CD4-positive, alpha-beta T cell treated with Interleukin-4 for 1 hour (primary cell): ENCODE measurements at places on chromosomes 3 and 15.

GRCh38 chr15:56261854-56262509 is 18.3 kb upstream of the RFX7 start:
- DNase-seq, result no peak

GRCh38 chr15:25684521-25685431 is 178.4 kb downstream of the ATP10A start:
- no peak for DNase-seq

DNA sequence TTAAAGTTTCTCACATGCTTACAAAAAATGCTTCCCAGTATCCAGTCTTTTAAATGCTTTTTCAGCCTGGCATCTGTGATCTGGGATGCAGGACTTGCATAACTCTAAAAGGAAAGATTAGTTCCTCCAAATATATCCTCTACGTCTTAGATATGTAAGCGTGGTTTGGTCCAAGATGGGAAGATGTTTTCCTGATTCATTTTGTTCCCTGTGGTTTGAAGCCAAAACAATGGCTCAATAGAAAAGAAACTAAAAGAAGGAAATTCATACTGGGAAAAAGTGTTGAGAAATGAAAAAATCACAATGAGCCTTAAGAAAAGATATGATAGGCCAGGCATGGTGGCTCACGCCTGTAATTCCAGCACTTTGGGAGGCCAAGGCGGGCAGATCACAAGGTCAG is 1002.8 kb downstream of the NAALADL2 start:
- no peak for DNase-seq

- no peak for DNase-seq
These were observed 34.0 kb downstream of the FGD5 start for GRCh38 chr3:14852717-14853116.

DNA sequence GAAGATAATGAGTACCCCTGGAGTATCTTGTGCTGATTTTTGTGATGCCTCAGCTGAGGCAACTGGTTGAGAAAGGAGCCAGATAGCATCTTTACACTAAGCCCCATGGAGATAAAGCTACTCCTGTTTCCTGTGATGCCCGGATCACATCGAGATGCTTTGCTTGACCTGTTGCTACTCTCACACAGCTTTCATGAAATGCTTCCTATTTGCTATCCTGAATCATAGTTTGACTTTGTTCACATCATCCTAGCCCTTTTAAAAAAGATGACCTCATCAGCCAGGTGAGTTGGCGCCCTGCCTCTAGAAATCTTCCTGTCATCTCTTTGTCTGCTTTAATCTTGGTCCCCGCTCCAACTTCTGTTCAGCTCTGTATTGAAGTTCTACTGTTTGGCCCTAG is 409.6 kb upstream of the TBL1XR1 start:
- no peak for DNase-seq

DNA sequence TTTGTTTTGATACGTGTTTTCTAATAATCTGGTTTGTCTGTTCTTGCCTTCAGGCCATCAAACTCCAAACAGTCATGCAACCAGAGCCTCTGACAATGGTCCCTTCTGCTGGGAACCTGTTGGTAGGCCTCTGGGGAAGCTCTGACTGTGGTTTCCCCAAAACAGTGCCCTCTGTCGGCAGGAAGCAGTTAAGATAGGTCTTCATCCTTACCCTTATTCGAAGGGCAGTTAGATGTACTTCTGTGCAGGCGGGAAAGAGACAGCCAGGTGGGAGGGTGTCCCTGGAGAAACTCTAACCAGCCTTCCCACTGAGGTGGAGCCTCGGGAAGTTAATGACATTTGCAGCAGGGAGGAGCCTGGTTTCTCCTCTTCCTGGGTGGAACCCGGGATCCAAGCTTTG is 81.6 kb upstream of the CHMP2B start:
- no peak for DNase-seq

DNA sequence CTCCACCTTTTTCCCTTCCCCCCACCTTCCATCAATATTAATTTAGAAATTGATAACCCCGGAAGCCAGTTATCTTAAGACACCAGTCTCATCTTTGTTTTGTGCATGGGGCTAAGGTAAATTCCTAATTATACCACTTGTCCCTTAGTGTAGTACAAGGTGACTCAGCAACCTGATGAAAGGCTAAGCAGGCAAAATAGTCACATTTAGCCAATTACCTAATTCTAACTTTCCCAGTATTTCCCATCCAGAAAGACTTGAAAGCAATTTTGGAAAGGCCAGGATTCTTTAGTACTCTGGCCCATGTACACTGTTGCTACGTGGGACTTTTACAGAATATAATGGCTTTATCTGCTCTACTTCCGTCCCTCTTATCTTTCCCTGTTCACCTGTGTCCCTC is 72.6 kb downstream of the SETD5 start:
- DNase-seq, result no peak
